ENCODE measurements at places on chromosomes 13 and 19.

GRCh38 chr13:84126671-84127171 is 244.4 kb upstream of the SLITRK1 start:
- DNase-seq: no peak

GRCh38 chr13:75838366-75839005 is 202.4 kb downstream of the LMO7 start:
- no peak for DNase-seq

- DNase-seq: no peak
Observed at GRCh38 chr13:27704681-27705080, 83.0 kb downstream of the POLR1D start.

DNA sequence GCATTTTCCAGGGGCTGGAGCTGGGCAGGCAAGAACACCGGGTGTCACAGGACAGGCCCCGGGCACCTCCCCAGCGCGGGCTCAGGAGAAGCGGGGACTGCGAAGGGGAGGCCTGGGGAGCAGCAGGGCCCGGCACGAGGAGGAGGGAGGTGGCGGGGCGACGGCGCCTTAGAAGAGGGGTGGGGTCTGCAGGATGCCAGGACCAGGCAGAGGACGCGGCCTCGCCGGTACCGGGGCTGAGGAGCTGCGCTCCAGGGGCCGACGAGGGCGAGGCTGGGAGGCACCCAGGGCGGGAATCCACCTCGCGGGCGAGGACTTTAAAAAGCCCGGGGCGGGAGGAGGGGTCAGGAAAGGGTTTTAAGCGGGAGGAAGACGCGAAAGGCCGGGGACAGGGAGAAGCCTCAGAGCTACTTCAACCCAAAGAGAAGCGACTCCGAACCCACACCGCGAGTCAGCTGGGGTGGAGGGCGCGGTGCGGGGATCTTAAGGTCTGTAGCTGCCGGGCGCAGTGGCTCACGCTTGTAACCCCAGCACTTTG is 665 bp downstream of the ZNF347 start:
- no peak for DNase-seq

- no peak for DNase-seq
Observed at GRCh38 chr13:111952814-111953213, 114.1 kb upstream of the SOX1 start.

Data from thoracic aorta (tissue), 2 donors.